ENCODE measurements at places on chromosomes 6 and 20.

GRCh38 chr6:119446609-119447008, 97.0 kb upstream of the MAN1A1 start:
- DNase-seq = no peak

DNA sequence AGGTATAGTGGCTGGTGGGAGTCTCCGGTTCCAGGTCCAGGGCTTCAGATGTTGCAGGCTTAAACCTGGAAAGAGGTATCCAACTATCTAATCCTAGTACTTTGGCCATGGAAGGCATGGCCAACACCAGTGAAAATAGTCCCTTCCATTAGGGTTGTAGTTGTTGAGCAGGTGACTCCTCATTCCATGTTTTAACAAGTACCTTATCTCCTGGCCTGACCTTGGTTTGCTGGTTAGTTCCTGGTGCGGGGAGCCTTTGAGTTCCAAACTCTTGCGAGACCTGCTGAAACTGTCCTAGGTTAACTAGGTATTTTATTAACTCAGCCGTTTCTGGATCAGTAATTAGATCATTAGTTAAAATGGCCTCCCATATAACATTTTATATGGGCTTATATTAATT, 165.1 kb upstream of the PROKR2 start:
- DNase-seq = no peak

DNA sequence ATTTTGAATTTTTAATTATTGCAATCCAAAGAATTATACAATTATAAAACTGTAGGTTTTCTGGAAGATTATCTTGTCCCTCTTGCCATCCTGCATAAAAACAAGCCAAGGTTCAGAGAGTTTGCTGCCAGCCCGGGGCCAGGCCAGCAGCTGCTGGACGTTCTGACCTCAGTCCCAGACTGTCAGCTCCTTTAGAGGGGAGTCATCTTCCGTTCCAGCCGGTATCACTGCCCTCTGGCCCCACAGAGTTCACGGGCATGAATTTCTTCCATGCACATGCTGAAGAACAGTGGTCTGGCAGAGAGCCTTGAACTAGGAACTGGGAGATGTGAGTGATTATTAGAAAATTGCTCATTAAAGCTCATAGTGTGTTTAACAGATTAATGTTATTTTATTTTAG, 130.4 kb upstream of the QKI start:
- no peak for DNase-seq

GRCh38 chr6:89032599-89032998, 48.0 kb upstream of the PNRC1 start:
- DNase-seq = no peak

- no peak for DNase-seq
Measured at GRCh38 chr6:146984251-146984924, 219.8 kb upstream of the STXBP5 start.

GRCh38 chr20:37246736-37247135, 14.9 kb downstream of the GHRH start:
- no peak for DNase-seq

DNA sequence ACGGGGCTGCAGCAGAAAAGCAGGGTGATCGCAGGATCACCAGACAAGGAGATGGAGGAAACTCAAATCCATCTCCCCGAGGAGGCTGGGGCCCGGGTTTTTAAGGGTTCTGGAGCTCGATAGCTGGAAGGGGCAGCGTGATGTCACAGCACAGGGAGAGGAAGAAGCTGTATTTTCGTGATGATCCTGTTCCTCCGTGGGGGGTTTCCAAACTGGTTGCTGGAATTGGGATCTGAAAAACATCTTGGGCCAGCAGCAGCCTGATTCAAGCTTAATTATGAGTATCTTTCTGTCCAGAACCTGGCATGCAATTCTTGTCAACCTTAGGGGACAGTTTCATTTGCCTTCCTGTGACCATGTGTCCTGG, 4.1 kb downstream of the CST7 start:
- no peak for DNase-seq

- no peak for DNase-seq
Measured at GRCh38 chr6:135568379-135568778, 70.8 kb upstream of the AHI1 start.

DNA sequence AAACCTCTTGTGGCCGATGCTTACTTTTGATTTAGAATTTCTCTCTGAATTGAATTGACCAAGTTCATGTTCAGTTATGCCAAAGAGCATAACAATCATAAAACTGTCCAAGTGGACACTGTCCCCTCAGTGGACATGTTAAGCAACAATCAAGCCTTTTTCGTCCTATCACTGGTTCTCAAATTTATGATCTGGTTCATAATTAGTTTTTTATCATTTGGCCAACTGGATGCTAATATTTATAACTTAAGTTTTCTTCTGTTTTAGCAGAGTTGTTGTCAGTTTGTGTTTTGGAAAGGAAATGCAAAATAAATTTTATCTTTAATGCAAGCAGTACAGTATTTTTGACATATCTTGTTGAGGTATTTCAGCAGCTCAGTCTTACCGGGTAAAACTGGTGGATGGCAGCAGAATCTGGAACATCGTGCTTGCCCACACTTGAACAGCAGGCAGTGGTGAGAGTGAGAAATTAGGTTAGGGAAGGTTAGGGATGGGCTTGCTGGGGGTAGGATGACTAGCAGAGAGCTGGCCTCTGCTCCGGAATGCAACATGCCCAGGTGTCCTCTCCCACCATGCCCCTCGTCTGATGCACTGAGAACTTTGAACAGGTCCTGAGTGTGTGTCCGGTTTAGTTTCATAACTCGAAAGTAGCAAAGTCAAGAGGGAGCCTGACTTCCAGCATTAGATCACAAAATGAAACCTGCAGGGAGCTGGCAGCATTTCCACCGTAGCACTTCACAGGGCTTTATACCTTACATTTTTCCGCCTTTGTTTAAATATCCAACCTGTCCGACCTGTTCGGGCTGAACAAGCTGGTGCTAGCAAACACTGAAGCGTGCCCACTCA, 93.1 kb downstream of the RREB1 start:
- DNase-seq = no peak

GRCh38 chr6:156154896-156155295, 622.3 kb upstream of the ARID1B start:
- DNase-seq = no peak

GRCh38 chr6:66128656-66129055, 421.6 kb upstream of the EYS start:
- no peak for DNase-seq

DNA sequence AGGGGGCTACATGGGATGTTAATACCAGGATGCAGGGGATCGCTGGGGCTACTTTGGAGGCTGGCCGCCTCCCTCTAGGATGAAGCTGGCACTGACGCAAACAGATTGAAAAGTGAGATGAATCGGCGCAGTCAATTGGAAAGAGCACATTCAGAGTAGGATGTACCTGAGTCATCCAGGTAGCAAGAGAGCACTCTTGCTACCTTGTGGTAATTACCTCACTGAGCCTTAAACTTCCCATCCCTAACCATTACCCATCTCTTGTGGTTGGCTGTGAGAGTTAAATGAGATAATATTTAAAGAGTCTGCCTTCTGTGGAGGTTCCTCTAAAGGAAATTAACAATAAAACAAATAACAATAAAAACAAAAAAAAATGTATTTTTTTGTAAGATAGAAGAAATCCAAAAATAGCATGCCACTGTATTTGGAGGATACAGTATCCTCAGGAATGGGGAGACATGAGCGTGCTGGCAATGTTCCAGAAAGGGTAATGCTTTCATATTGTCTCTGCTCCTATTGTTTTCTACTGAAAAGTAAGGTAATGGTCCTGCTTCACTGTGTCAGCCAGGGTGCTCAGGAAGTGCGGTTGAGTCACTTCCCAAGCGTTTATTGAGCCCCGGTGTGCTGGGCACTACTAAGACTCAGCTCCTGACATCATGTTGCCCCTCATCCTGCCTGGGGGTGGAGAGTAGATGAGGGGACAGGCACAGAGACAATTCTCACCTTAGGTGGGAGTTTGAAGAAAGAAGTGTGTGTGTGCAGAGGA, 301.1 kb downstream of the EYA4 start:
- DNase-seq = no peak

GRCh38 chr6:125533710-125534397, 215.6 kb upstream of the HEY2 start:
- no peak for DNase-seq

- no peak for DNase-seq
Measured at GRCh38 chr6:69732640-69733039, 64.2 kb downstream of the LMBRD1 start.

DNA sequence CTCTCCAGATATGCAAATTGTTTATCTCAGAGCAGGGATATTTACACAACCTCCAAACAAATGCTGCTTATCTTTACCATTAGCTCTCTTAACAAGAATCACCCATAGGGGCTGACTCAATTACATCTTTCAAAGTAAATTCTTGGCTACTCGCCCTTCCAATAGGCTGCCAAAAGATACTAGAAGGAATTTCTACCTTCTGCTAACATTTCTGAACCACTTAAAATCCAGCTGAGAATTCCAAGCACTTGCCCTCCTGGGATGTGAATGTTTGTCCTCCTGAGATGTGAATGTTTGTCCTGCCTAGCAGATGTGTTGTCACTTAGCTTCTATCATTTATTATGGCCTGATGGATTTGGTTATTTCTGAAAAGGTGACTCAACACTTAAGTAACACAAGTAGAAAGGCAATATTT, 388.0 kb downstream of the GJA1 start:
- no peak for DNase-seq

GRCh38 chr6:64712606-64713005, 994.4 kb downstream of the EYS start:
- no peak for DNase-seq

DNA sequence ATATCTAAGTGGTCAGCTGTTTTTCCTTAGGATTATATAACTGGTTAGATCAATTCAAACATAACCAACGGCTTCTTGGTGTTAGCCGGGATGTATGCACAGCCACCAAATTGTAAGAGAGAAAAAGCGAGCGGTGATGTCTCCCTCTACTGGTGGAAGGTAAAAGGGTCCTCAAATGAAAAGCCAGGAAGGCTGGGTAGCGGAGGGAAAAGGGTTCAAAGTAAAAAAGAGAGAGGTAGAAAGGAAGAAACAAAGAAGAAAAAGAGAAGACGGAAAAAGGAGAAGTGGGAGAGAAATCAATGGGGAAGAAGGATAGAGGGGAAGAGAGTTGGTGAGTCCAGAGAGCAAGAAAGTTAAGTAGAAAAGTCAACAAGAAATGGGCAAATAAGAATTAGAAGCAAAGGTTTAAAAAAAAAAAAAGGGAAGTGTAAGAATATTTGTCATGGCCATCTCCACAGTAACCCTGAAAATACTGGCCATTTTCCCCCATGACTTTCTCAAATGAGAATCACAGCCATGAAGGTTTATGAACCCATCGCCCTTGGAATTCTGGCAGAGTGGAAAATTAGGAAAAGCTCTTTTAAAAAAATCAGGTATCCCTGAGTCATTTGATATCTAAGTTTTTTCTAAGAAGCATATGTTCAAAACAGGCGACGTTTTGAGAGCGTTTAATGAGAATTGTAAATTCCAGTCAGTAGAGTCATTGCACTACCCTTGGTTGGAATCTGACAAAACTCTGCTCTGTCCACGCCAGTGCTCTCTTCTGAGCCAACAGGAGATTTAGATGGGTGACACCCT, 155.6 kb upstream of the SNX9 start:
- no peak for DNase-seq

DNA sequence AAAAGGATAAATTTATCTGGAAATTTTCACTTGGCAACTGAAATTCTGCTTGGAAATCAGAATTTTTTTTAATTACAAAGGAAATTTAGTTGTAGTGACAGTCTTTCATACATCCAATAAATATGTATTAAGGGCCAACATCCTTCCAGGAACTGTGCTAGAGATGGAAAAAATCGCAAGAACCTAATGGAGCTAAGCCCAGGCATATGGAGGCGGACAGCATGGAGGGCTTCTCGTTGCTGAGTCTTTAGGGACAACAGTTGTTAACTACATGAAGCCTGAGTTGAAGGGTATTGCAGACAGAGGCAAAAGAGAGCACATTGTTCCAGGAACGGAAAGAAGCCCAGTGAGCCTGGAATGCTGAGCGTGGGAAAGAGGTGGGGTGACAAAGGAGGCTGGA, 208.9 kb downstream of the IBTK start:
- no peak for DNase-seq

DNA sequence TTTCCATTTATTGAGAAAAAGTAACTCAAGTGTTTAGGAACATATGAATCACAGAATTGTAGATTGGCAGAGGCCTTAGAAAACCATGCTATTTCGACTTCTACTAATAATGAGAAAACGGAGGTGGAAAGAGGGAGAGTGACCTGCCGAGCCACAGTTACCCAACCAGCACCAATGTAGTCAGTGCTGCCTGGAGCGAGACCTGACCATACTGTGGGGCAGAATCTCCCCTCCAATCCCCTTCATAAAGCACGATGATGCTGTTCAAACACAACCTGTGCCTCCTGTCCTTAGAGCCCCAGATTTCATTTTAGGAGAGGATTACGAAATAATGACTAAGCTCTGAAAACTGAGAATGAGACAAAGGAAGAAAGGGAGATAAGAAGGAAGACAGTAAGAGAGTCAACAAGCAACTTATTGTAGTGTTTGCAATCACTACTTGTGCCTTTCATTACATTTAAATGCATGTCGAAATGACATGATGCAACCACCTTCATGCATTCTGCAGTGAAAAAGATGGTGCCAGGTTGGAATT, 70.6 kb downstream of the ATXN1 start:
- no peak for DNase-seq

DNA sequence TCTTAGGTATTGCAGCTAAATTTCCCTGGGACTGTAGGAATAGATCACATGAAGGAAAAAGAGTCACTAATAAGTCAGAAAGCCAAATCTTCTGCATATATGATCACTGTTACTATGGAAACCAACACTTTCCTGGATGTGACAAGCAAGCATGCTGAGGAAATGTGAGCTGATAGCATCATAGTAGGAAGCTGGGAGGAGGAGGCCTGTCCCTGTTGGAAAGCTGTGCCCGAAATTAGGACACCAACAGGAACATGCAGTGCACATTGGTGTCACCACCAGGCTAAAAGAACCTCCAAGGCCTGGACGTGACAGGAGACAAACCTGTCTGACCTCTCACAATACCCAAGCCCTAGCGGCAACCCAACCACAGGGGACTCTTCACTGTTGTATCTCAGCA, 181.9 kb upstream of the PCSK2 start:
- DNase-seq = no peak

DNA sequence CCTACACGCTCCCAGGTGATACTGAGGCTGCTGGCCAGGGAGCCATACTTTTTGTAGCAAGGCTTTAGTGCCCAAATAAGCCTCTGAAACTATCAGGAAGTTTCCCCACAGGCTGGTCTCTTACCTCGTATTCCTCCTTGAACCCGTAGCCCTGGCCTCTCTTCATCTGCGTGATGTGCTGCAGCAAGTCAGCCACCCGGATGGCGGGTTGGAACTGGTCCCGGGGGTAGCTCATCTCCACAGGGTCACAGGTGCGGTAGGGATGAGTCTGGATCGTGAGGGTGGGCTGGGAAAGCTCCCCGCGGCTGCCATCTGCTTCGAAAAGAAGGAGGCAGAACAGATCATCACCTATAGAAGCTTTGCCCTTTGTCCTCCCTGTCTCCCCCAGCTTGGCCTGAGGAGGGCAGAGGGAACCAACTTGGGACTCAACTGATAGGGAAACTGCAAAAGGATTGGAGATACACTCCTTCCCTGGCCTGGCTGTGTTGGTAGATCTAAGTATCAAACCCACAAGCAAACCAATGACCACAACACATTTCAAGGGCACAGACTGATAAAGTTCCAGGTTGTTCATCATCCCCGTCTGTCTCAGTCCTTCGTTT, 543.2 kb upstream of the CHD6 start:
- no peak for DNase-seq

GRCh38 chr6:149168968-149169367, 148.5 kb upstream of the TAB2 start:
- no peak for DNase-seq
